Right hindlimb (tissue), 1 donor: ENCODE measurements at places on chromosomes 11 and 22.

DNA sequence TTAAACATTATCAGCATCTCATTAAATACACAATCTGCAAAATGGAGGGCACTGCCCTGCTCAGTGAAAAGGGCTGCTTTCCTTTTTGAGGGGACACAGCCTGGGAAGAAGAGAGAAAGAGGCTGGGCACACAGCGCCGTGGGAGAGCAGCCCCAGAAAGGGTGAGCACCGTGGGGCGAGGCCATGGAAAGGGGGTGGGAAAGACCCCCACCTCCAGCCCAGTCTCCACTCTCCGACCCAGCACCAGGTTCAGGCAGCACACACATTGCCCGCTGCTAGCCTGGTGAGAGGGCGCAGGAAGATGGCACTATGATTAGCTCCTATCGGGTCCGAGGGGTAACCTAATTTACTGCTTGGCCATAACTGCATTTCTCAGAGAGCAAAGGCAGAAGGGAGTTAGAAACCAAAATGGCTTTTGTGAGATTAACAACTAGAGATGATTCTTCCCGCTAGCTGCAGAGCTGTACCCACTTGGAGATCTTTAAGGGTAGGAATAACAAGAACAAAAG, 104.0 kb upstream of the BID start:
- no peak for DNase-seq

- DNase-seq, result no peak
Measured at GRCh38 chr11:109963101-109963500, 130.1 kb upstream of the ZC3H12C start.

DNA sequence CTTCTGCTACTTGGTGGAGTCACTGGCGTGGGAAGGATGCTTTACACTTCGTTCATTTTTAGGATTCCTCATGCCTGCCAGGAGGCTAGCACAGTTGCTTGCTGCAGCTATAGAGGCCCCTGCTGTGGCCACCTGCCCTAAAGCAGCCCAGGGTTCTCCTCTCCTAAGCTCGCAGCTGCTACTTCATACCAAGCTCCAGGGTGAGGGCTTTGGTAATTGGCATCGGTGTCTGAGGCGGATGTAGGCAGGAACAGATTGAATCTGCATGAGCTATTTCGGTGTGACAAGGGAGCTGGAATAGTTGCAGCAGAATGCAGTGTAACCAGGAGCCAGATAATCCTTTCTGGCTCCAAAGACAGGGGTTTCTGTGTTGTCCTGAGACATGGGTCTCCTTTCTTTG, 133.1 kb downstream of the MICAL2 start:
- DNase-seq, result peak; percentile 85

- no peak for DNase-seq
Measured at GRCh38 chr11:27209562-27210005, 153.4 kb downstream of the CCDC34 start.

DNA sequence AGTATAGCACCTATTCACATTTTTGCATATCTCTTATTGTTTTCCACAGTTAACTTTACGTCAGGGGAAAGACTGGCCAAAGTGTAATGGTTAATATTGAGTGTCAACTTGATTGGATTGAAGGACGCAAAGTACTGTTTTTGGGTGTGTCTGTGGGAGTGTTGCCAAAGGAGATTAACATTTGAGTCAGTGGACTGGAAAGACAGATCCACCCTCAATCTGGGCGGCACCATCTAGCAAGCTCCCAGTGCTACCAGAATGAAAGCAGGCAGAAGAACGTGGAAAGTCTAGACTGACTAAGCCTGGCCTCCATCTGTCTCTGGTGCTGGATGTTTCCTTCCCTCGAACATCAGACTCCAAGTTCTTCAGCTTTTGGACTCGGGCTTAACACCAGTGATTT, 1900.7 kb upstream of the RAG2 start:
- DNase-seq, result no peak

GRCh38 chr22:27213294-27213693, 555.9 kb downstream of the MIAT start:
- DNase-seq, result peak; percentile 57

DNA sequence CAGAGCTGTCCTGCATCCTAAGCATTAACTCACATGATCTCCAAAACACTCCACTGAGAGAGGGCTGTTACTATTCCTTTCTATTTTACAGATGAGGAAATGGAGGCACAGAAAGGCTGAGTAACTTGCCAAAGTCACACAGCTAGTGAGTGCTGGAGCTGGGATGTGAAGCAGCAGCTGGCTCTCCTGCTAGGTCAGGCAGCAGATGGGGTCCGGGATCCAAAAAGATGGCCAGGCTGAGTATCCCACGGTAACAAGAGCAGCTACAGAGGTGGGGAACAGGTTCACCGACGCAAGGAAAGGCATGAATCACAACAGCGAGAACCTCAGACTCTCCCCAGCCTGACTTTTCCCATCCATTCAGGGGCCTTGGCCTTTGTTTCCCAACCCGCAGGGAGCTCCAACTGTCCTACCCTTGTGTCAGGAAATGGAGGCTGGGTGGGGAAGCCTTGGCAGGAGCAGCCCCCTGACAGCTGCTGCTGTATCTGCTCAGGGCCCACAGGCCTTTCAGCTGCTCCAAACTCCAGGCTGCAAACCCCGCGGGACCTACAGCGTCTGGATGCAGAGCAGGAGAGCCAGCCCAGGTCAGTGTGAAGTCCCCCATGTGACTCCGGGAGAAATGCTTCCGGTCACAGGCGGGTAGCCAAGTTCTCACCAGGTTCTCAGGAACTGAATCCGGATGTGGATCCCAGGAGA, 29.5 kb downstream of the DKK3 start:
- peak; percentile 91 for DNase-seq

DNA sequence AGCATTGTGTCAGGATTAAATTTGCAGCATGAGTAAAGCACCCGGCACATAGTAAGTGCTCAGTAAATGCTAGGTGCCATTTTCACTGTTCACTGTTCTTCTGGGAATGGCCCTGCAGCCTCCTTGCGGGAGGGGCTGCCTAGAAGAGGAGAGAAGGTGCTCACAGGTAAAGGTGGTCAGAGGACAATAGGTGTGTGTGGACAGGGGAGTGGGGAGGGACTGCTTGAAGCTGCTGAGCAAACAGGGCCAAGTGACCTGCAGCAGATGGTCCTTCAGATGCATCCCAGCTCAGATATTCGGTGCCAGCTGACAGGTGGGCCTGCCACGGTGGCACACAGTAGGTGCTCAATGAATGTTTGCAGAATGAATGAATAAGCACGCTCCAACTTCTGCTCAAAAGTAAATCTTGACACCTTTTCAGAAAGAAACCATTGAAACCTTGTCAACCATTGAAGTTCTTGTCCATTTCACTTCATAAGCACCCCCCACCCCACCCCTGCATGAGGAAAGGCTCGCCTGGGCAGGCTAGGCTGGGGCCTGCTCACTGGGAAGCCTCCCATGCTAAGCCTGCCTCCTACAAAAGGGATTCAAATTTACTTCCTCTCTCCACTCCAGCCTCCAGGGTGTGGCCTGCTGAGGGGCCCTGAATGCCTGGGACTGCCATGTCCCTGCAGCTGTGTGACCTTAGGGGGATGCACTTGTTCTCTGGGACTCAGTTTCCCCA, 1.6 kb downstream of the KIAA0930 start:
- no peak for DNase-seq

- DNase-seq, result no peak
Measured at GRCh38 chr11:132123854-132124835, 753.7 kb downstream of the NTM start.

GRCh38 chr11:83818349-83818748, 532.2 kb upstream of the CCDC90B start:
- no peak for DNase-seq

DNA sequence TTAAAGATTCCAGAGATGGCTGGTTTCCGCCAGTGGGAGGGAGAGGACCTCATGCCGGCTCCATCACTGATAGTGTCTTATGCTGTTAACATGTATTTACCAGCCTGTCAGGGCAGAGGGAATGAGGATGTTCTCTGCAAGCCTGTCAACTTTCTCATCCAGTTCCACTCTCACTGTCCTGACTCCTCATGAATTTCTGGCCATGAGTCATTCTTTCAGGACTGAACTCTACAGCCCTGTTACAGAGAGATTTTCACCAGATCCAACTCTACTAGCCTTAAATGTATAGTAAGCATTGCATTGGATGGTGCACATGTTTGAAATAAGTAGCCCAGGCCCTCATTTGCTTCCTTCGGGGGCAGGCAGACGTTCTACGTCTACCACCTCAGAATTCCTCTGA, 387.7 kb downstream of the TMEM135 start:
- no peak for DNase-seq

GRCh38 chr22:29782061-29782845, 15.1 kb downstream of the UQCR10 start:
- DNase-seq, result no peak

- DNase-seq, result no peak
Measured at GRCh38 chr22:38776086-38776485, 17.9 kb downstream of the DNAL4 start.

DNA sequence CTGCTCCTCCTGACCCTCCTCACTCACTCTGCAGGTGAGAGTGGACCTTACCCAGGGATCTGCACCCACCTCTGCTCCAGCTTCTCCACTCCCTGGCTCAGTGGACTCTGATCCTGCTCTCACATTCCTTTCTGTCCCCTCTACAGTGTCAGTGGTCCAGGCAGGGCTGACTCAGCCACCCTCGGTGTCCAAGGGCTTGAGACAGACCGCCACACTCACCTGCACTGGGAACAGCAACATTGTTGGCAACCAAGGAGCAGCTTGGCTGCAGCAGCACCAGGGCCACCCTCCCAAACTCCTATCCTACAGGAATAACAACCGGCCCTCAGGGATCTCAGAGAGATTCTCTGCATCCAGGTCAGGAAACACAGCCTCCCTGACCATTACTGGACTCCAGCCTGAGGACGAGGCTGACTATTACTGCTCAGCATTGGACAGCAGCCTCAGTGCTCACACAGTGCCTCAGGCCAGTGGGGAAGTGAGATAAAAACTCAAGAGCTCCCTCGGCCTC, 29.7 kb upstream of the VPREB1 start:
- no peak for DNase-seq

DNA sequence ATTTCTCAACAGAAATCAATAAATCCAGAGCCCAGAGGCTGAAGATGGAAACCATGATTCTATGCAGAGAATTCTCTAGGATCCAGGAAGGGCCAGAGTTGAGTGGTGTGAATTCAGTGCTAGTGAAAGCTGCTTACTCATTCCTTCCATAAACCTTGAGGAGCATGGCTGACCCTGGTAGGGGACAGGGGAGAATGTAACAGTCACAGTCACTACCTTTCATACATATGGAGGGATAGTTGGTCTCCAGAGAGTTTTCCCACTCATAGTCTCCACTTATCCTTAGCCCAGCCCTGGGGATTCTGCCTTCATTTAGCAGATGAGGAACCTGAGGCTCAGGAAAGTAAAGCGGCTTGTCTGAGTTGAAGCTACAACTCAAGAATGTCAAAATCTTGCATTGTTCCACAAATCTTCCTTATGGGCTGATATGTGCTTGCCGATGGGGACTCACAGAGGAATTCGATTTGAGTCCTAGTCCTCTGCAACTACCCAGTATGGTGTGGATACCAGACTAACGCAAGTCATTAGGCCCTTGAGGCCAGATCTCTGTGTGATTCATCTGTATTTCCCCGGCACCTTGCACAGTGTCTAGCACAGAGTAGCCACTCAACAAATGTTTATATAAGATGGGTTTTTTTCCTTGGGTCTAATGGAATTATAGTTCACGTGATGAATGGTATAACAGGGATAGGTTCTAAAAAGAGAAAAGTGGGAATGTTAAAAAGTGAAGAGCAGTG, 3.7 kb upstream of the ANAPC15 start:
- DNase-seq, result no peak

DNA sequence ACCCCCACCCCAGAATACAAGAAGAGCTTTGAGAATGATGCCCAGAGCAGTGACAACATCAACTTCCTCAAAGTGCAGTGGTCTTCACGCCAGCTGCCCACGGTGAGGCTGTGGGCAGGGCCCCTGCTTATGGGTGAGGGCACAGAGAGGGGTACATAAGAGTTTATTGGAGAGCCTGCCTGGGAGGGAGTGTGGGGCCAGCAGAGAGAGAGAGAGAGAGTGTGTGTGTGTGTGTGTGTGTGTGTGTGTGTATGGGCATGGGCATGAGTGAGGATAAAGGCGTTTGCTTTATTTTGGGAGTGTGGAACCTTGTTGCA, 9.5 kb downstream of the PHOX2A start:
- DNase-seq, result no peak

DNA sequence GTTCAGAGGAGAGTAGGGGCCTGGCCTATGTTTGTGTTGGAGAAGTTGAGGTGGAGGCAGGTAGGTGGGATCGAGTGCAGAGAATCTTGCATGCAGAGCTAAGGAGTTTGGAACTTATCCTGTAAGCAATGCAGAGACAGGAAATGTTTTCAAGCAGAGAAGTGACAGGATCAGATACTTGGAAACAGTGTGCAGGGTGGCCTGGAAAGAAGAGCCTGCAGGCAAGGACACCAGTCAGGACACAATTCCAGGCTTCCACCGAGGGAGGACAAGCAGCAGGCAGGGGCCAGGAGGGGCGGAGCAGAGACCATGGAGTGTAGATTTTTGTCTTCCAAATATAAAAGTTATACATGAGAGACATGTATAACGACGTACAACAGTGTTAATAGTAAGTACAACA, 26.9 kb upstream of the CECR2 start:
- no peak for DNase-seq

- peak; percentile 87 for DNase-seq
Measured at GRCh38 chr11:68127714-68128681, 6.8 kb upstream of the CHKA start.

DNA sequence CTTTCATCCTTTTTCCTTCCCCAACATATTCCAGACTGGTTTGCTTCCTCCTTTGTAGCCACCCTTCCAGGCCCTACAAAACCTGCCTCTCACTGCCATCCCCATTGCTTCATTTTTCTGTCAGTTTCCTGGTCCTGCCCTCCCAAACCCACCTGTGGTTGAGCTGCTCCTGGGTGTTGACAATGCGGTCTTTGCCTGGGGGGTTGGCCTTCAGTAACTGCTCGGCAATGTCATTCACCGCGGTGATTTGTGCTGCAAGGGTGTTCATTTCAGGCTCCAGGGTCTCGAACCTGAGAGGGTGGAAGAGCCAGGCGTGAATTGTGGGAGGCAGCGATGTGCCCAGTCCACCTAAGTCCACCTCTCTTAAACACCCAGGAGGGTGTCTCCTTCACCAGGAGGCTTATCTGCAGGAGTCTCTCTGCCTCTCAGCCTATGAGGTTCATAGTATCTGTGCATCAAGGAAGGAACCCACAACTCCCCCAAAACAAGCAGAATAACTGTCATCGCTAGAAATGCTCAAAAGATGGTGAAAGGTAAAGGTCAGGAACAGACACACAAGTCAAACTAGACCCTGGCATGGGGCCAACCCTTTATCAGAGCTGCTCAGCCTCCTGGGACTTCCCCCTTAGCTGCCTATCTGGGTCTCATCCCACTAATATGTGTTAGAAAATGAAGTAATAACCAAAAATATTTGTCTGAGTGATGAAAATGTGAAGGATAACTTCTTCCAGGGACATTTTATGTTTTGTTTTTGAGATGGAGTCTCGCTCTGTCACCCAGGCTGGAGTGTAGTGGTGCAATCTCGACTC, 23.9 kb upstream of the RBM4B start:
- DNase-seq, result no peak
